ENCODE measurements at places on chromosomes 1 and 21. TPM values are rescaled to one million over a fixed set of nuclear protein-coding genes. Genes with fewer than 3 reads are reported as not detected.

DNA sequence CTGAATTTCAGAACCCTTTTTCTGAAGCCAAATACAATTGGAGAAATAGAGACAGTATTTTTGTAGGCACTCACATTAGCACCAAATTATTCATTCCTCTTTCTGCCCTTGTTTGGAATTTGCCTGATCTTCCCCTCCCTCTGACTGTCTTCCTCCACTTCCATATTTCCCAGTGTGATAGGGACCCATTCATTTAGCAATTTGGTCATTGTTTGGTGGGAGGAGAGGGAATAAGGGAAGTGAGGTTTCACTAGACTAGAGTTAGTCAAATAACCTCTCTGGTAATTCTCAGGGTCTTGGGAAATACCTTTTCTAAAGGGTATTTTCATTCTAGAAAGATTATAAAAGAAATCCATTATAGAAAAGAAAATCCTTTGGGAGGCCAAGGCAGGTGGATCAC is 31.0 kb upstream of the MTMR11 start:
- no peak overlapping the region for H3K4me3 ChIP-seq
- no peak overlapping the region for H3K27ac ChIP-seq
- no peaks in the 10 kb centered on the region for H3K4me1 ChIP-seq
- H3K27me3 ChIP-seq, result no peaks in the 10 kb centered on the region
- no peak for DNase-seq

GRCh38 chr1:63630238-63630637 is 37.0 kb downstream of the PGM1 start:
- H3K4me3 ChIP-seq, result no peak overlapping the region
- peaks cover 60% of the 10 kb centered on the region for H3K4me1 ChIP-seq
- H3K27ac ChIP-seq, result no peak overlapping the region
- no peak for DNase-seq
- no peaks in the 10 kb centered on the region for H3K27me3 ChIP-seq

GRCh38 chr1:38671221-38671620 is 188.4 kb downstream of the RRAGC start:
- no peak overlapping the region for H3K4me3 ChIP-seq
- no peak overlapping the region for H3K27ac ChIP-seq
- DNase-seq, result no peak

DNA sequence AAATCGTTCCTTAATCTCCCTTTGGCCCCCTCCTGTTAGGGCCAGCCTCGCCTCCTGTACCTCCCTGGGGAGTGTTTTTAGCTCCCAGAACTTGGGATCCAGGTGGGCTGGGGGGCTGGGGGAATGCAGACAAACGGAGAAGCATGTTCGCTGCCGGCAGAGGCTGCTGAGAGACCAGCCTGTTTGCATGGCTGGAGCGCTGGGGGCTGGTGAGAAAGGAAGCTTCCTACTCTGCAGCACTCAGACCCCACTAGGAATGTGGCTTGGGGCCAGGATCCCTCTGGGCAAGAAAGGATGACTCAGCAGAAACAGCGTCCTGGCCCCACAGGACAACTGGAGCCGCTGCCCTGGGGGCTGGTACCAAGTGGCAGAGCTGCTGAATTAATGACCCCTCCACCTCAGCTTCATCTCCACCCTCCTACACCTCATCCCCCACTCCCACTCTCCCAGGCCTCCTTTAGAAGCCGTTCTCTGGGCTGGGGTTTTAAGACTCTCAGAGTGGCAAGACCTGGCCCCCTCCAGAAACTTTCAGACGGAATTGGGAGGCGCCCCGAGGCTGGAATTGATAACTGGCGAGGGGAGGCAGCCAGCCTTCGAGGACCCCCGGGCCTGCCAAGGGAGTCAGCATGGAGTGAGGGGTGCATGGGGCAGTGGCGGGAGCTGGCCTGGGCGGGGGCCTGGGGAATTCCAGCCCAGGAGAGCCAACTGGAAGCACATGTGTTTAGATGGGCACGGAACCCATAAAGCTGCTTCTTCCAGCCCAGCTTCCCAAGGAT is 28.5 kb upstream of the EPS8L3 start:
- peaks cover 41% of the 10 kb centered on the region for H3K4me1 ChIP-seq
- no peak overlapping the region for H3K27ac ChIP-seq
- no peaks in the 10 kb centered on the region for H3K36me3 ChIP-seq

DNA sequence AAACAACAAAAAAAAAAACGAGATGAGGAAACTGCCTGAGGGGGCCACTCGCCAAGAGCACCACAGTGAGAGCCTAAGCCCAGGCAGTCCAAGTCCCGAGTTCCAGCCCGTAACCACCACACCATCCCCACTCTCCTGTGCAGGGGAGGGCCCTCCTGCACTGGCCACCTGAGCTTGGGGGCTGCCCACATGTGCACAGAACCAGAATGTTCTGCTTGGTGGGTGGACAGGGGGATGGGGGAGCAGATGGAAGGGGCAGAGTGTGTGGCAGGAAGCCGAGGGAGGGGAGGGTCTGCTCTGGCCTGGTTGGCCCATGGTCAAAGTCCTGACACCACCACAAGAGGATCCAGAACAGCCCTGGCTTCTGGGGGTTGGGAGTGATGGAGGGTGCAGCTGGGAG is 17.6 kb downstream of the ADPRS start:
- DNase-seq, result no peak
- no peak overlapping the region for H3K4me3 ChIP-seq
- H3K4me1 ChIP-seq, result peaks cover 9% of the 10 kb centered on the region
- H3K36me3 ChIP-seq, result no peaks in the 10 kb centered on the region
- H3K27me3 ChIP-seq, result peaks cover 20% of the 10 kb centered on the region
- H3K27ac ChIP-seq, result no peak overlapping the region

- no peaks in the 10 kb centered on the region for H3K27me3 ChIP-seq
- no peak overlapping the region for H3K27ac ChIP-seq
- no peaks in the 10 kb centered on the region for H3K36me3 ChIP-seq
- no peak for DNase-seq
Measured at GRCh38 chr1:64095832-64096231, 107.6 kb upstream of the UBE2U start.

Gene NOC2L
- 107 TPM for total RNA-seq

Gene TPR
- total RNA-seq, result 149 TPM

Gene CFAP57
- total RNA-seq, result 0.56 TPM

Gene ANKRD13C
- total RNA-seq, result 24.6 TPM

Gene RGS5
- total RNA-seq, result 1.9 TPM
